Stimulated activated CD4-positive, alpha-beta T cell treated with anti-CD3 and anti-CD28 coated beads, Interleukin-15, amount 100 ng/mL, for 1 hour (primary cell): ENCODE measurements at places on chromosomes 12 and 14.

DNA sequence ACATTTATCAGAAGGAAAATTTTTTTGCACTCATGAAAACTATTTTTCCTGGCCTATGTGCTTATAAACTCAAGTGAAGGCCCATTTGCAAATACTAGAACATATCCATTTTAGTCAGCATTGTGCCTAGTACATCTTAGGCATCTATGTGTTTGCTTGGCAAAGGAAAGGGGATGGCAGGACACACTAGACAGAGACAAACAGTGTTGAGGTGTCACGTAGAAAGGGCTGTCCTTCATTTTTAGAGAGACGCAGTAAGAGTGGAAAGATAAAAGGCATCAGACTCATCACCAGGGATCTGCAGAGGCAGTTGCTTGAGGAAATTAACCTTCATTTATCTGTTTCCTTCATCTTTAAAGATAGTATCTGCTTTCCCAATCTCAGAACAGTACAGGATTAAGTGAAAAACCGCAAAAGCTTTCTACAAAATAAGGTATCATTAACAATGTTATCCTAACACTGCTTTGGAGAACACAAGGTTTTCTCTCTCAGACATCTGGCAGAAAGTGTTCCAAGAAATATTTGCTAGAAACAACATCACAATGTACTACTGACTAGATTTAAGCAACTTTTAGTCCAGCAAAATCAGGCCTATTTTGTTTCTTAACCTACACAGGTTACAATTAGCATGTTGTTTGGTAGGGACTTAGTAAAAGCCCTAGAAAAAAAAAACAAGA is 2.0 kb downstream of the YBX3 start:
- DNase-seq, result no peak

DNA sequence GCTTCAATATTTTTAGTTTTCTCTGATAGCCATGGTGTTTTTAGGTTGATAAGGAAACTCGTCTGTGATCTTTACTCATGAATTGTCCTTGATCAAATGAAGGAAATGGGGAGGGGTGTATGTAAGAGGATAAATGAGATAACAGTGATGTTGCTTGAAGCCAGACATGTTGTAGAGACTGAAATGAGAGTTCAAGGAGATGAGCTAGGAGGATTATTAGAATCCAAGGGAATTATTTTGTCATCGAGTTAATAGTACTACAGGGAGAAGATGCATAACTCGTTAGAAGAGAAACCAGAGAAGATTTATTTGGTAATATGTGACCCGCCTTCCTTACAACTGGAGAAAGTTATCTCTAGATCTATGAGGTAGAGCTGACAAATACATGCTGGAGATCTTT is 371.3 kb upstream of the DDHD1 start:
- DNase-seq, result no peak

DNA sequence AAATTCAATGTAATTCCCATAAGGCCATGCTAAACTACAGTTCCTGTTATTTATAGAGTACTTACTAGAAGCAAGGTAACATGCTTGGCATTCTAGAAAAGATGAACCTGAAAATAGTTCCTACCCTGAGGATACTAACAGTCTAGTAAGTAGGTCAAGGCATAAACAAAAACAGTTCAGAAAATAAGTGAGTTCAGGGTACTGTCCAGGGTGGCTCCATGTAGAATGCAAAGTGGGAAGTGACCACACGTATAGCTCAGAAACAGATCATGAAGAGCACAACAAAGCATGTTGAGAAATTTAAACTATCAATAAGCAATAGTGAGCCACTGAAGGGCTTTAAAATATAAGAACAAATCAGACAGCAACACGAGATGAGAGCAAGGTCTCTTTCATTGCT is 2.3 kb downstream of the TMED10 start:
- DNase-seq, result no peak

- DNase-seq, result no peak
These were observed 3.8 kb downstream of the ERP29 start for GRCh38 chr12:112017041-112017440.

- no peak for DNase-seq
These were observed 1036.1 kb upstream of the TMEM132C start for GRCh38 chr12:127230843-127231260.
